Panc1 (cell line): ENCODE measurements at places on chromosomes 12 and 14. TPM values are rescaled to one million over a fixed set of nuclear protein-coding genes. Genes with fewer than 3 reads are reported as not detected.

- DNase-seq: no peak
Measured at GRCh38 chr14:55333711-55334485, 62.7 kb downstream of the FBXO34 start.

DNA sequence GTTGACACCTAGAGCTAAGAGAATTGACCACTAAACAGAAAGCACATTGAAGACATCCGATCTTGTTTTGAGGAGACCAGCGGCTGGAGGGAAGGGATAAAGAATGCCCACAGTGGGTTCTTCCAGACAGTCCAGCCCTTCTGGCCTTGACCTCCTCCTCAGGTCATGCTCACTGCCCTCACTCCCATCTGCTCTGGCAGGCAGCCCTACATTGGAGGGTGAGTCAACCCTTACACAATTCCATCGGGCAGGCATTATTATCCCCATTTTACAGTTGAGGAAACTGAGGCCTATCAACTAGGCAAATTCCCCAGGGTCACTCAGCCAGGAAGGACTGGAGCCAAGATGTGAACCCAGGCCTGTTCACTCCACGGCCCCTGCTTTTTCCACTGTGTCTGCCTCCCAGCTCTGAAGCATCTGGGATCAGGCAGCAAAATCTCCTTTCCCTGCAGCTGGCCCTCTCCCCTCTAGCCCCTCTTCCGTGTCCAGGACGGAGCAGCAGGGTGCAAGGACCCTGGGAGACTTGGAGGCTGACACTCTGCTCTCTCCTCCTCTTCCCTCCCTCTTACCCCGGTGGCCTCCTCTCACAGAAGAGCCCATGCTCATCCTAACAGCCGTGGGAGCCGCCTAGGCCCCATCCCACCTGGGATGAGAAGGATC is 5.3 kb downstream of the SCNN1A start:
- DNase-seq: no peak

DNA sequence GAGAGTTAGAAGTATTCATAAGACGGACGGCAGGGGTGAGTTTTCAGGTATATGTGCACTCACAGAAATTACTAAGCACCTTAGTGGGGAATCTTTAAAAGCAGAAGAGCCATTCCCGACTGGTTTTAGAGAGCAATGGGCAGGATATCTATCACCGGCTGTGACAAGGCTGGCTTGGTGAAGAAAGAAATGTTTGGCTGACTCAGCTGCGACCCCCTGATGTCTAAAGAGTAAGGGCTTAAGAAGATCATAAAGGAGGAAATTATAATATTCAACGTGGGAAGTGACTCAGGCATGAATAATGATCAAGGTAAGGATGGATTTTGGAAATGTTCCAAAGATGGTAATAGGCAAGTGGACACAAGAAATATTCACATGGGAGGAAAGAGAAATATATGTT is 407.6 kb downstream of the TMEM132D start:
- DNase-seq: no peak

GRCh38 chr12:42904683-42905418 is 315.3 kb upstream of the PRICKLE1 start:
- DNase-seq: no peak

DNA sequence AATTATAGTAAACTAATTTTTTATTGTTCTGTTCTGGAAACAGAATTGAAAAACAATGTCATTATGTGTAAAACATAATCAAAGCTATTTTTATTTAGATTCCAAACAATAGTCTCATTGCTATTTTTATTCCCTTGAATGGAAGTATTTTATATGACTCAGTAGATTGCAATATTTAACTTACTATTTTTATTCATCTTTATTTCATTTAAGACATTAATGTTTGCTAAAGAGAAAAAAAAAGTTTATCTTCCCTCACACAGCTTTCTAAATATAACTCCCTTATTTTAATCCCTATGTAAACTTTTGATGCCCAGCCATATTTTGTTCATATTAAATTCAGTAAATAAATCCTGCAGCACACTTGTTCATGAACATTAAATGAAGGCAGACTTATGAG is 622.4 kb downstream of the SLC6A15 start:
- no peak for DNase-seq

Gene HOXC9
- total RNA-seq: 37.2 TPM

DNA sequence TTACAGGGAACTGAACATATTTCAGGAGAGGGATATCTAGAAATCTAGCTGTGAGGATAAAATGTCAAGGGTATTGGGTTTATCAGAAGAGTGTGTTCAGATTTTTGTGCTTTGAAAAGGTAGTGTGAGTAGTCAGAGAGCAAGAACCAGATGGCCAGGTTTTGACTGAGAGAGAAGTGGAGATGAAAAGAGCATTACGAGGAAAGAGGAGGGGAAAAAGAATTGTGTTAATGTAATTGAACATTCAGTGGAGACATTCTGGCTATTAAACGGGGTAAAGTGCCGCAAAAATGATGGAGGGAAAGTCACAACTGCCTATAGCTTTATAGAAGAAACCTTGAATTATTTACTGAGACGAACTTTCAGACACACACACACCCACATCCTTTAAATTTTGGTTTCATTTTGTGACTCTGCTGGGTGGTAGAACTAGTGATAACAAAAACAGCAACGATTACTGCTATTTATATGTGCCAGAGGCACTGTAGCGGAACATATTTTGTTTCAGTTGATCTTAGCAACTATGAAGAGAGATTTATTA is 213.6 kb downstream of the ERC1 start:
- DNase-seq: no peak

GRCh38 chr12:79933043-79933442 is 1.9 kb downstream of the PPP1R12A start:
- no peak for DNase-seq

DNA sequence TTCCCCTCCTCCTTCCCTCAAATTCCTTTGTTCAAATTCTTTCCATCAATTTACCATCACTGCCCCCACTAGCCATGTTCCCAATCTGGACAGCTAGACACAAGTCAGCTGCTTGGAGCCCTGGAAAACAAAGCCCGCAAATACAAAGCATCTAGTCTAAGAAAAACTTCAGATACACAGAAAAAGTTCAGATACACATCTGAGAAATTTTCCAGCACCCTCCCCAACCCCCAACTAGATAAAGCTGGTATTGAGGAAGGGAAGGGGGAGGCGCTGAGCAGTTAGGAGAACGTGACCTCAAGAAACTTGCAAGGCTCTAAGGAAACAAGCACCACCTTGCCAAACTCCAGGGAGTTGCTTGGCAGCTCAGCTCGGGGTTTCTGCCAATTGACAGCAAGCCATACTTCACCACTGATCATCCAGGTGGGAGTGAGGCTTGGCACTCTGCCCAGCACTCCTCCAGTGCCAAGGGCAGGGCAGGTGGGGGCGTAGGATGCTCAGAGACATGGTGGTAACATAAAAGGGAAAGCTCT is 5.1 kb upstream of the CNIH1 start:
- DNase-seq: no peak

GRCh38 chr14:73896521-73896920 is 9.9 kb downstream of the ZNF410 start:
- DNase-seq: no peak

DNA sequence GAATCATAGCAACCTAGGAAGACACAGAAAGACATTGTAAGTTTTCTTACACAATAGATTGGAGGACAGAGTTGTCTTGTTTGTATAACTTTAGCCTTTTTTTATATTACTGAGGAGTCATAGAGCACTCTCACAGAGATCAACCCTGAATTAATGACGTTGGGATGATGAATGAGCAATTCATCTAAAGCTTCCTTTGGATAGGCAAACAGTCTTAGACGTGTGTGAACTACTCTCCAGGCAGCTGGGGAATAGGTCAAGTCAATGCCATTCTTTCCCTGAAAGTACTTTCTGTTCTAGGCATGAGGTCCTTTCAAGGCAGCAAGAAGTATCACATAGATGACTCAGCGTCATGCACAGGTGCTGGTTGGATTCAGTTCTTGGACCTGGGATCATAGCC is 369.1 kb upstream of the NOVA1 start:
- DNase-seq: peak; percentile 10

DNA sequence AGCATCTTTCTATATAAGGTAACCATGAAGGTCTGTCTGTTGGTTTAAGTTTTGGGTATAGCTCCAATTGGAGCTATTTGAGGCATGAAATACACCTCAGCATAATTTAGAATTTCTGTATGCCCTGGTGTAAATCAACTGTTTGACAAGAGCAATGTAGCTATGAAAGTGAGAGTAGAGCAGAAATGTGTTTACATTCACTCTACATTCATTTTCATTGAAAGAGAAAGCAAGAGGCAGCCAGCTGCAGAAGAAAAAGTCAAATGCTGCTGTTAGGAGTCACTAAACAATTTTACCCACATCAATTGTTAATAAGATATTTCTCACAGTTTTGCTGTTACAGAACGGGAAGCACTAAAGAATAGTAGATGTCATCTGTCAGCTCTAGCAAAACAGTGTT is 252.5 kb downstream of the SLC6A15 start:
- no peak for DNase-seq

DNA sequence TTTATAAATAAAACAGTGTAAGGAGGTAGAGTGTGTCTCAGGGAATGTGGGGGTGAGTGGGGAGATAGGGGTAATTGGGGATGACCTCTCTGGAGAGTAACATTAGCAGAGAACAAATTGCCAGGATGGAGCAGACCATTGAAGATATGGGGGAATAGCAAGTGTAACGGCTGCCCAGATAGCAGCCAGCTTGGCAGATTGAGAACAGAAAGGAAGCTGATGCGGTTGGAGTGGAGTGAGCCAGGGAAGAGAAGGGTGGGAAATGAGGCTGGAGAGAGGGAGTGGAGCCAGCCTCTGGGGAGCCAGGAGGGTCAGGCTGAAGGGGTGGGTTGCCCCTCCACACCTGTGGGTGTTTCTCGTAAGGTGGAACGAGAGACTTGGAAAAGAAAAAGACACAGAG is 5.6 kb upstream of the ADCK1 start:
- DNase-seq: no peak

- no peak for DNase-seq
Measured at GRCh38 chr12:66060163-66060907, 70.2 kb downstream of the LLPH start.

Gene AGAP2
- 0.49 TPM for total RNA-seq

DNA sequence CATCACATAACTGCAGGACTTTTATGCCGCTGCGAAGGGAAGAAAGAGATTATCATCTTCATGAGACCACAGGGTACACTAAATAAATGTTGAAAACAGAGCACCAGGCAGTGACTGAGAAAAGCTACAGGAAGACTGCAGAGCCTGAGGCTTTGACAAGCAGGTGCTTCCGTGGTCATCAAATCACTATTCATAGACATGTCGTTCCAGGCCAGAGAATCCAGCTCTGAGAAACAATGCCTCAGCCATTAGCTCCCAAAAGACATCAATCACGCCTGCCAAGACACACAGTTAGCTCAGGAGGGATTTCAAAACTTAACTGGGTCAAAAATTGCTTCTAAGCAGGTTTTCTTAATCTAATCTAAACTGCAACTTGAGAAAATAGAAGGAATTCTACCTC is 47.2 kb upstream of the GARIN6 start:
- DNase-seq: no peak

DNA sequence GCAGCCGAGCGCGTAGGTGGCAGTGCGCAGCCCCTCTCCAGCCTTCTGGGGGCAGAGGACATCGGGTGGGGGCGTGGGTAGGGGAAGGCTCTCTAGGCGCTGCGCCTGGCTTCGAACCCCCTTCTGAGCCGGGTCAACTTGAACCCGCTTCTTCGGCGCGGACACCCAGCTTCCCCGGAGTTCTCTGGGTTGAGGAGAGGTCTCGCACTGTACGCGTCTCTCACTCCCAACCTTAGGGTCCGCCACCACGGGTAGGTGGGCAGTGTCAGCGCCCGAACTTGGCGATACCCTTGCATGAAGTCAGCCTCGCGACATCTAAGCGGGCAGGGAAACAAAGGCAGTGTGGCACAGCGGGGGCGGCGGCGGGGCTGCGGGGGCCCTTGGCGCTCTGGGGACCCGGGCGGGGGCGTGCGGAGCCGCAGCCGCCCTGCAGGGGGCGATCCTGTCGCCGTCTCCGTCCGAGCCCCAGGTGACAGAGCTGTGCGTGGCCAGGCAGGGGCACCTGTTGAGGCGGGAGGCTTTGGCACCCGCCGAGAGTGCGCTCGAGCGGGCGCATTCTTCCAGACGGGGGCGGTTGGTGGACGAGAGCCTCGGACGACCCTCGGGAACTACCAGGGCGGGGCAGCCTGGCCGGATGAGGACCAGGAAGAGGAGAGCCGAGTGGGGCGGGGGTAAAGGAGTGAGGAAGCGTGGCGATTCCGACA is 1.1 kb downstream of the GALNT16 start:
- no peak for DNase-seq

Gene ESR2
- total RNA-seq: not detected

Gene PAPLN
- 22.2 TPM for total RNA-seq

GRCh38 chr14:86847140-86847539 is 1145.8 kb downstream of the GALC start:
- DNase-seq: no peak

- no peak for DNase-seq
Measured at GRCh38 chr12:5172886-5173285, 129.2 kb downstream of the KCNA5 start.

Gene FOXN4
- total RNA-seq: 0.08 TPM
